ENCODE measurements at places on chromosomes 2 and 18.

DNA sequence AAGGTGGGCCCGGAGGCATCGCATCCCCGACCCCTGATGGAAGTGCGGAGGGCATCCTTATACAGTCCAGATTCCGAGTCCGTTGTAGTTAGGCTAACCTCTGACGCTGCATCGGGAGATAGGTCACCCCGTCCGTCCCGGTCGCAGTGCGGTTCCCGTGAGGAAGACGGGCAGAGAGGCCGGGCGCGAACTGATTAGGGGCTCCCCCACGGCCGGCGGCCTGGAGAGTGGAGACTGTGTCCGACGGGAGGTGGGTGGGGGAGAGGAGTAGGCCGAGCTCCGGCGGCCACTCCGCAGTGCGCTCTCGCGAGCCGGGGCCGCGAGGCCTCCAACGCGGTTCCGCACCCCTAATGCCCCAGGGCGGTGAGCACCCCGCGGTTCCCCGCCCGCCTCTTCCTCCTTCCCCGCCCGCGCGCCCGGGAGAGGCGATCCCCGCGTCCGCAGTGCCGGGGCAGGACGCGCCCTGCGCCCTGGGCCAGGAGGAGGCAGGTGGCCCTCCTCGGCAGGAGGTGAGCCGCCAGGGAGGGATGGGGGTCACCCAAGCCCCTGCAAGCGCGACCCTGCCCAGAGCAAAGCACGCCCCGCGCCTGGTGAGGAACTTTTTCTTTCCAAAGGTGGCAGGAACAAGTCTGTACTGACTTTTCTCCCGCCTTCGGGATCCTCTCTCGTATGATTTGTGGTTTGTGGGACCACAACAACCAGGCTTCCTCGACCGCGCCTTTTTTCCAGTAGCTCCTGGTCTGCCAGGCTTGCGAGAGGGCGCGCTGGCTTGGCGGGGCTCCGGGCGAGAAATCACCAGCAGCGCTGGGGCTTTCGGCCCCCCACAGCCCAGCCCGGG is 1.4 kb upstream of the SP5 start:
- ATAC-seq, result no peak

DNA sequence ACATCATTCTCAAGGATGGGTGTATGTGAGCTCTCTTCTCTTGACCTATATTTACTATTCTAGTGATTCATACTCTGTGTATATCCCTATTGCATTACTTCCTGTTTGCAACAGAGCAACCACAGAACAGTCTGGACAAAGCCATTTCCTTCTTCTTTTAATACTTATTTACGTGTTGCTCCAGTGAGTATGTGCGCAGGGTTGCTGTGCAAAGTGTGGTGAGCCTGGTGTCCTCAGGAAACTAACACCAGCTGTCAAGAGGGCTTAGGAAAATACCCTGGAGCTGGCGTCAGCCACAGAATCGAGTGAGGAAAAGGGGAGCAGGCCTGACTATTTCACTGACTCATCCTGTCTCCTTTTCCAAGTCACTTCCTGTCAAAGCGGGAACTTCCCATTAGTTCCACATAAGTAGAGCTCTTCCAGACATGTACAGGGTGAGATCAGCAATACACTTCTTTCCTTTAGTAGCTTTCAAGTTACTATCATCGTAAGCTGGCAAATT is 214.1 kb upstream of the COPS8 start:
- peak; percentile 87 for ATAC-seq

DNA sequence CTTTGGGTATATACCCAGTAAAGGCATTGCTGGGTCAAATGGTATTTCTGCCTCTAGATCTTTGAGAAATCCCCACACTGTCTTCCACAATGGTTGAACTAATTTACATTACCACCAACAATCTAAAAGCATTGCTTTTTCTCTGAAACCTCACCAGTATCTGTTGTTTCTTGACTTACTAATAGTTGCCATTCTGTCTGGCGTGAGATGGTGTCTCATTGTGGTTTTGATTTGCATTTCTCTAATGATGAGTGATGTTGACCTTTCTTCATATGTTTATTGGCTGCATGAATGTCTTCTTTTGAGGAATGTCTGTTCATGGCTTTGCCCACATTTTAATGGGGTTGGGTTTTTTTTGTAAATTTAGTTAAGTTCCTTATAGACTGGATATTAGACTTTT is 382.6 kb upstream of the ZNF804A start:
- no peak for ATAC-seq

- no peak for ATAC-seq
Measured at GRCh38 chr2:218095853-218096252, 26.8 kb downstream of the RUFY4 start.

DNA sequence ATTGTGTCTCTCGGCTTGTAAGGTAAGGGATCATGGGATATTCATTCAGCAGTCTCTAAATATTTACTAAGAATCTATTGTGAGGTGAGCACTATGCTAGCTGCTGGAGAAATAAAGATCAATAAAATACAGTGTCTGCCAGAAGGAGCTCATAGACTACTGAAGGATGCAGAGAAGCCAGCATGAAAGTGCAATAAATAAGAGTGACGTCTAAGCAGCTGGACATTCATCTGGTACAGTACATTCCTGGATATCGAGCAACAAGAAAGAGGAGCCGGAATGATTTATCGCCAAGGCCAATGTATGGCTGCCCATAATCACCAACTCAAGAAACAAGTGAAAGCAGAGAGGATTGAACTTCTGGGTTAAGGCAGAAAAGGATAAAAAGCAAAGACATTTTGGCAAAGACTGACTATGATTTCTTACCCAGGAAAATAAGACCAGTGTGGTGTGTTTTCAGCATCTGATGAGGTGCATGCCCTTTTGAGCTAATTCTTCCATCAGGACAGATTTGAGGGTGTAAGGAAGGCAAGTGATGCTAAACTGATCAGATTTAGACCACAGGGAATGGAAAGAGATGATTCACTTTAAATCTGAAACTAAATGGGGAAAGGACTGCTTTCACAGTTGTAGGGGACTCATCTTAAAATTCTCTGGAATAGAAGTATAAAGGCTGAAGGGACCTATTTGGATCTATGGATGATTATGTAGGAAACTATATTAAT is 18.7 kb upstream of the LMAN1 start:
- ATAC-seq, result peak; percentile 99

GRCh38 chr2:74806920-74807319 is 27.0 kb upstream of the HK2 start:
- ATAC-seq, result no peak

- no peak for ATAC-seq
Measured at GRCh38 chr2:184920451-184920965, 322.2 kb downstream of the ZNF804A start.

GRCh38 chr2:223591596-223591995 is 10.6 kb downstream of the SCG2 start:
- ATAC-seq, result no peak

DNA sequence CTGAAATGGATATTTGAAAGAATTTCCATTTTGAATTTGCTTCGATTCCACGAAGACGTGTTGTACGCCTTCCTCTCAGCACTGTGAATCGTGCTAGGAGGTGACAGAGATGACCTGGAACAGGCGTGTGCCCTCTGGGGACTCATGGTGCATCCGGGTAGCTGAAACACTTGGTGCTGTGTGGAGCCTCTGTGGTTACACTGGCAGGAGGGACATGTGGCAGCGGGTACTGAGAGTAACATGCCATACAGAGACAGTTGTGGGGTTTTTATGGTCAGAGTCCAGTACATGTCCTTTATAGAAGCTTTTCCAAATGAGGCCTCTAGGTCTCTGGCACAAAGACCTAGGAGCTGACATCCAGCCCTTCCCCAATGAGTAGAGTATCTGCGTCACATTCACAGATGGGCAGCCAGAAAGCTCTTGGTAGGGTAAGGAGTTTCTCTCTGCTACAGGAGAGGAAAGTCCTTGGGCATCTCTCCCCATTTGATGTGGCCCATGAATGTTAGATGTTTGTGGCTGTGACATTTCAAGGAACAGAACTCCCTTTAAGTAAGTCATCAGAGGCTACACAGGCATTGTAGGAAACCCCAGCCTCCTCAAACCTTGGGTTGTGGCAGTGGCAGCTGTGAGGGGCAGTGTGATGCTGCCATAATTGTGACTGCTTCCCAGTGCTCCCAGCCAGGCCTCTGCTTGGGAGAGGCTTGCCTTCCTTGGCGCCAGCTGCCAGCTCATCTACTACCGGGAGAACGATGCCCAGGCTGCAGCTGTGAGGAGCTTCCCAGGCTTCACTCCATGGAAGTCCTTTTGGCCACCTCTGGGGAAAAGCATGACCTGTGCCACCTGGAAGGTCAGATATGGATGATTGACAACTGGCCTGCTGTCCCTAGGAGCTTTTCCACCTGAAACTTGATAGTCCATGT is 80.6 kb downstream of the ACOXL start:
- no peak for ATAC-seq

DNA sequence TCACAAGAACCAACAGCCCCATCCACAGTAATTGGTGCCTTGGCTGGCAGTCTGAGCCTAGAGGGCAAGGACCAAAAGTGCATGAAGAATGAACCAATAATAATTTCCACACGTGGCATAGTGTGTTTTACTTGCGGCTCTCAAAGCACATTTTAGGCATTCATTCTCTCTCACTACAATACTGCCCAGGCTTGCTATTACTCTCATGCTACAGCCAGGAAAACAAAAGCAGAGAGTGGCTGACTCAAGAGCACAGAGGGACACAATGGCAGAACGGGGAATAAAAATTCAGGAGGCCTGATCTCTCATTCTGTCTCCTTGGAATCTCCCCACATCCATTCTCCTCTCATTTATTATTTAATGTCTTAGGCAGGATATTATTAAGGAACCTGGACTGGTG is 57.0 kb upstream of the NOL4 start:
- ATAC-seq, result peak; percentile 88

DNA sequence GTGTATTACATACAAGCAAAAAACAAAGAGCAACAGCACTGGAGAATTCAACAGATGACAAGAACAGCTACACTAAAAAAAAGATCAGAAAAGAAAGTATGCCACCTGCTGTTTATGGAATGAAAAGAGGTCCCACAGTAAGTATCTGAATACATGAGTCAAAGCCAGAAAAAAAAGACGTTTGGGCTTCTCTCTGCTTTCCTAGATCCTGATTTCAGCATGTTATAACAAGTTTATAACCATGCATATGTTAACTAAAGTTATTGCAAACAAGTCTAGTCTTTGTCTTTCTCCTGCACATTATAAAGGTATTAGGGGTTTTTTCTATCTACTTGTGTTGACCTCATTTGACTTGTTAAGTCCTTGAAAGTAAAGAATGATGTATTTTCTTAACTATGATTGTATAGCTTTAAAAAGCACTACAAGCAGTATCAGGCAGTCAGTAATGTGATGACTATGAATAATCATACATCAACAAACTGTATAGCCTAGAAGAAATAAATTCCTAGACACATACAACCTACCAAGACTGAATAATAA is 108.5 kb upstream of the COL5A2 start:
- ATAC-seq, result peak; percentile 38
